Activated naive CD4-positive, alpha-beta T cell treated with Interleukin-2 at 50 U/mL for 16 hours (primary cell): ENCODE measurements at places on chromosomes 16 and 17.

GRCh38 chr17:82245134-82246039, 16.5 kb downstream of the SLC16A3 start:
- DNase-seq, result no peak

DNA sequence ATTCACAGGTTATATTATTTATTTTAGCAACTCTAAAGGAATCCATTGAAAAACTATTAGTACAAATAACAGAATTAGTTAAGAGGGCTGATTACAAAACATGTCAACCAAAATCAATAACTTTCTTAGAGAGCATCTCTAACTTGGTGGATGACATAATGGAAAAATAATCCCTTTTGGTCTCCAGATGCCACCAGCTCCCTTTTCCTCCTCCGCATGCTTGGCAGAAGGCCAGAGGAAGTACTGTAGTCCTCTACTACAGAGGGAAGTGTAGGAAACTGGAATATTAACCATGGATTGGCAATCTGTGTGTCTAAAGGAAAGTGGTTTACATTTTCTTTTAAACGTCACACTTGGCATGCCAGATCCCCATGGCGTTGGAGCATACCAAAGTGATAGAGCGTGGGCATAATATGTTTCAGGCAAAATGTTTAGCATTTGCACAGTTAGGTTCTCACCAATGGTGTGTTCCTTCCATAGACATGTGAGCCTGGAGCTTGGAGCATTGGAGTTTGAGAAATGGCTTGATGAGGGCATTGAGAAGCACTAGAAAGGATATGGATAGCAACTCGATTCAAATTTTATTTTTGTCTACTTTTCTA, 106.3 kb downstream of the PRKCB start:
- no peak for DNase-seq

- DNase-seq, result no peak
Observed at GRCh38 chr17:71163121-71163812, 957.6 kb upstream of the SOX9 start.

DNA sequence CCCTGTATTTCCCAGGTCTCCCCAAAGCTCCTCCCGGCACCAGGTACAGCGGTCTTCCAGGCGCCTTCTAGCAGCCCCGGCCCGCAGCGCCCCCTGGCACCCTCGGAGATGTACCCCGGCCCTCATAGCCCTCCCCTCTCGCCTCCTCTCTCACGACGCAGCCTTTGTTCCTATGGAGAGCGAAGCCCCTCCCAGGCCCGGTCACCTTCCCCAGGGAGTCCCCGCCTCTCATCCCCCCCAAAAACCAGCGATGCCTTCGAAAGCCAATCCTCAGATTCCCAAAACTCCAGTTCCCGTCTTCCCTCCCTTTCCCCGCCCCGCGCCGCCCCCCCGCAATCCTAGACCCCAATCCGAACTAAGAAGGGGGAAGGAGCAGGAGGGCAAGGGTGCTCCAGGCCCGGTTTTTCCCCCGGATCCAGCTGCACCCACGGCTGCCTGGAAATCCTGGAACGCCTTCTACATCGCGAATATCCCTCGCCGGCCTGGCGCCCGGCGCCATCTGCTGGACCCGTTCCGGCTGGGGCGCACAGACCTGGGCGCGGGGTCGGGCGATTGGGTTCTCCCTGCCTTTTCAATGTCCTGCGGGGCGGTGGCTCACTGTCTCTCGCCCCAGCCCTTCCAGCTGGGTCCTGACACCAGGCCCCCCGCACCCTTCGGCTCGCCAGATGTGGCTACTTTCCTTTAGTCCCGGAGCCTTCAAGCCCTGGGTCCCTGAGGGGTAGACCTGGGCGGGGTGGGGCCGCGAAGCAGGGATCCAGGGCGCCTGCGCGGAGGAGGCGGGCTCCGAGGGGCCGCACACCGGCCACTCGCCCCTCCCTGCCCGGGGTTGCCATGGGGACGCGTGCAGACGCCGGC, at the start of gene DNAH2:
TSS of gene DNAH2 (plus strand) at position 844 of the 855 bp plus-strand sequence. CDS start 1,991 bp downstream, outside the sequence.
- DNase-seq, result peak; percentile 51

GRCh38 chr17:35898283-35899070, 18.3 kb upstream of the CCL5 start:
- peak; percentile 59 for DNase-seq

- no peak for DNase-seq
Observed at GRCh38 chr17:68594552-68594951, 6.6 kb downstream of the FAM20A start.

- no peak for DNase-seq
Observed at GRCh38 chr17:81867991-81868673, 3.0 kb downstream of the ARHGDIA start.

DNA sequence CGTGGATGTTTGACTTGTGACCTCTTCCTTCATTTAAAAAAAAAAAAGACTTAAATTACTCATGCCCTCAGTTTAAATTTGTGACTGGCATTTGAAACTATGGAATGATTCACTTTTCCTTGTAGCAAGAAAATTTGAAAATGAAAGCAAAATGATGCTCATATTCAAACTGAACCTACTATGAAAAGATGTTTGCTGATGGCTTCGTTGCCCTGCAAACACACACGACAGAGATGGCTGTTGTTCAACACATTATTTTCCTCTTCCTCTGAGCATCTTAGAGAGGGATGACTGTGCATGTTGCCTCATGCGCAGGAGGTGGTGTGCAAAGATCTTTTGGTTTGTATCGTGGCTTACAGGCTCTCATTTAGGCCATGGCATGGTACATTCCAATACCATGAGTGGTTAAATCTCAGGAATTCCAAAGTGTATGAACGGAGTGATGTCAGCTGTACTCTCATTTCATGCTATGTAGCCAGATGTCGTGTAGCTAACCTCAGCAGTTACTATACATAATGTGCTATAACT, 164.5 kb downstream of the PRKCA start:
- DNase-seq, result peak; percentile 67

- DNase-seq, result no peak
Observed at GRCh38 chr16:85057948-85058347, 30.4 kb downstream of the KIAA0513 start.

GRCh38 chr17:75814900-75815373, 29.3 kb downstream of the UNC13D start:
- no peak for DNase-seq

DNA sequence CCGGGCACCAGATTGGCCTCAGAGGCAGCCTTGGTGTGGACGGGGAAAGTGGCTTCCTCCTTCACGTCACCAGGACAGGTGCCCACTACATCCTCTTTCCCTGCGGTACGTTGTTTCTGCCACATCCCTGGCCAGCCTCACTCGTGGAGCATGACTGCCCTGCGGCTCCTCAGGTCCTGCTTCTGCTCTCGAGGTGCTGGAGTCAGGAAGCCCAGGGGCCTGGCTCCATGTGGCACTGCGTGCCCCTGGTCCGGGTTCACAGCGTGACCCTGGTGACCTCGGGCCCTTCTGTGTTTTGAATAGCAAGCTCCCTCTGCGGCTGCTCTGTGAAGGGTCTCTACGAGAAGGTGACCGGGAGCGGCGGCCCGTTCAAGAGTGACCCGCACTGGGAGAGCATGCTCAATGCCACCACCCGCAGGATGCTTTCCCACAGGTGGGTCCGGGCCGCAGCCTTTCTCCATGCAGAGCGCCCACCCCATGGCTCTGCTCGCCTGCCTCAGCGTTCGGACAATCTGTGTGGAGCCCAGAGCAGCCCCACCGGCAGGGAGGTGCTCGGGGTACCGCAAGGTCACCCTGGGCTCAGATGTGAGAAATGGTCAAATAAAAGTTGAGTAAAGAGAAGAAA, 13.5 kb downstream of the RGS11 start:
- DNase-seq, result no peak

- no peak for DNase-seq
Observed at GRCh38 chr16:86244936-86245335, 265.4 kb upstream of the FOXF1 start.

DNA sequence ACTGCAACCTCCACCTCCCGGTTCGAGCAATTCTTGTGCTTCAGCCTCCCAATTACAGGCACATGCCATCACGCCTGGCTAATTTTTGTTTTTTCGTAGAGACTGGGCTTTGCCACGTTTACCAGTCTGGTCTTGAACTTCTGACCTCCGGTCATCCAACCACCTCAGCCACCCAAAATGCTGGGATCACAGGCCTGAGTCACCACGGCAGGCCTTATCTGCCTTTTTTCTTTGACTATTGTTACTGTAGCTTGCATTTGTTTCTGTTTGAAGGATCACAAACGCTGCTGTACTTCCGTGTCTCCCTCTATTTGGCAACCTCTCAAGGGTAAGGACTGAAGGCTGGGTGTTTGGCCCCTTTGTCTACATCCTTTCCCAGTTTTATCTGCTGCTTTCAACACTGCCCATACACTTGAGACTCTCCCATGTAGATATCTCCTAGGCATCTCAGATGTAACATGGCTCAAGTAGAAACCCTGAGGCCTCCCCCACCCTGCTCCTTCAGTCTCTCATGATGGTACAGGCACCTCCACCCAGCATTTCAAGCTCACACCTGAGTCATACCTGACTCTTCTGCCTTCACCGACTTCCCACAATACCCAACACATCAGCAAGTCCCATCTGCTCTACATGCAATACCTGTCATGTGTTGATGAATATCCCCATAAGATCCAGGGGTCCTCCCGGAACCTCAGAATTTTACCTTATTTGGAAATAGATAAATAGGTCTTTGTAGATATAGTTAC, 219.0 kb downstream of the CPPED1 start:
- no peak for DNase-seq

DNA sequence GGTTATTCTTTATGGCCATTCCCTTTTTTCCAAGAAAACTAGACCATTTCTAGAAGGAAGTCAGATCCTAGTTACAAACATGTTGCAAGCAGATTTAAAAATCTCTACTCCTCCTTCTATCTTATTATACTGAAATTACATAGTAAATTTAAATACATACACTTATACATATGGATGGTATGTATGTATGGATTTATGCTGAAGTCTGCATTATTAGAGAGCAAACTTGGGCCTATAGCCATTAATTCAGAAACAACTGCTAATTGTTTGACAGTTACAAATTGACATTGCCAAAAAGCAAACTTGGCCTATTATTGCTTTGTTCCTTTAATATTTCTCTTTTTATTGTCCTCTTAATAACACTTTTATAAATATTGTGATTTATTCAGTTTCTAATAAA, 67.1 kb downstream of the NFAT5 start:
- no peak for DNase-seq

DNA sequence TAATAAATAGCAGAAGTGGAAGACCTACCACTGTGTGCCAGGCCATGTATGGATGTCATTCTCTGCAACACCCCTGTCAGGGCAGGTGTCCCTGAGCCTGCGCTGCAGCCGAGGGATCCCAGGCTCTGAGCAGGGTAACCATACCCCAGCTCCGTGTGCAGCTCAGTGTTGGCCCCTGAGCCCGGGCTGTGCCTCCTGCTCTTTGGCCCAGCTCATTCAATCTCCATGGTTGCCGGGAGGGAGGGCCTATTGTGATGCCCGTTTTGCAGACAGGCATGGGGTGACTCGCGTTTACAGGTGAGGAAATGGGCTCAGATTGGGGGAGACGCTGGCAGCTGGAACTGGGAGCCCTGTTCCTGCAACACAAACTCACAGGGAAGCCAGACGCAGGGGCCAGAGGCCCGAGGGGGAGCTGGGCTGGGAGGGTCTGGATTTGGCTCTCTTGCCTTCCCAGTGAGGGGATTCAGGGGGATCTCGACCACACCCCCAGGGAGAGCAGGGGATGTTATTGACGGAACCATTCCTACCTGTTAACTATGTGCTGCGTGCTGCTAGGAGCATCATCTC, 190.5 kb downstream of the IRF8 start:
- DNase-seq, result no peak

GRCh38 chr16:84633622-84634021, 14.7 kb upstream of the KLHL36 start:
- no peak for DNase-seq

GRCh38 chr16:88084881-88085280, 133.6 kb downstream of the BANP start:
- no peak for DNase-seq

DNA sequence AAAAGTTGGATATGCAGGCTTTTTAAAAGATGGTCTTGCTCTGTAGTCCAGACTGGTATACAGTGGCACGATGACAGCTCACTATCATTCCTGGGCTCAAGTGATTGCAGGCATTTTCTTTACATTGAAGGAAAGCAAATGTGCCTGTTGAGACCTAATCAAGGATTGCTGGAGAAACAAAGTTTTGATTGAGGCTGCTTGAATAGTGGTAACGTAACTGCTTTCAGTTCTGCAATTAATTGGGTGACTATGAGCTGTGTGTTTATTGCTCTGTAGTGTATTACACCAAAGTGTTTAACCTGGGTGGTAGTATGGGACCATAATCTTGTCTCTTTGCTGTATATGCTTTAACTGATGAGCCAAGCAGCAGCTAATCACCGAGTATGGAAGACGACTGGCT, 2.3 kb downstream of the UBB start:
- DNase-seq, result no peak

DNA sequence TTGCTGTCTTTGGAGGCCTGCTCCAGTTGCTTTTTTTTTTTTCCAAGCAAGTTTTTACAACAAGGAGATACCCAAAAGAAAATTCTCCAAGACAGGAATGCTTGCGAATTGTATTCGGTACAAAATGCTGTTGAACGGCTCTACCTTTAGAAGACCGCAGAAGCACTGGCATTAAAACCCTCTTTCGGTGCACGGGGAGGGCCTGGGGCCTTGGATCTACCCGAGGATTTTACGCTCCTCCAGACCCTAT, 1.3 kb upstream of the HELZ start:
- DNase-seq, result no peak

DNA sequence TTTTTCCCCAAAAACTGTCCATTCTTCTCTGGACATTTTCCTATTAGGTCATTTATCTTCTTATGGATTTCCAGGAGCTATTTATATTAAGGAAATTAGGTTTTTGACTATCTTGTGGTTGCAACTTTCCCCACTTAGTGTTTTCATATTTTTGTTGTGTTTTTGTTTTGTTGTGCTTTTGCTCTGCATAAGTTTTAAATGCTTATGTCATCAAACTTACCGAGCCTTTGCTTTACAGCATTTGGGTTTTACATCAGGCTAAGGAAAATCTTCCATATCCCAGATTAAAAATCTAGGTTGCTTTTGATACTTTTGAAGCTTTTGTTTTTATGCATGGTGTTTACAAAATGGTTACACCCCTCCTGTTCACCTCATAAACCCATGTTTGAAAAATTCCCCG, 27.5 kb downstream of the MAF start:
- no peak for DNase-seq

DNA sequence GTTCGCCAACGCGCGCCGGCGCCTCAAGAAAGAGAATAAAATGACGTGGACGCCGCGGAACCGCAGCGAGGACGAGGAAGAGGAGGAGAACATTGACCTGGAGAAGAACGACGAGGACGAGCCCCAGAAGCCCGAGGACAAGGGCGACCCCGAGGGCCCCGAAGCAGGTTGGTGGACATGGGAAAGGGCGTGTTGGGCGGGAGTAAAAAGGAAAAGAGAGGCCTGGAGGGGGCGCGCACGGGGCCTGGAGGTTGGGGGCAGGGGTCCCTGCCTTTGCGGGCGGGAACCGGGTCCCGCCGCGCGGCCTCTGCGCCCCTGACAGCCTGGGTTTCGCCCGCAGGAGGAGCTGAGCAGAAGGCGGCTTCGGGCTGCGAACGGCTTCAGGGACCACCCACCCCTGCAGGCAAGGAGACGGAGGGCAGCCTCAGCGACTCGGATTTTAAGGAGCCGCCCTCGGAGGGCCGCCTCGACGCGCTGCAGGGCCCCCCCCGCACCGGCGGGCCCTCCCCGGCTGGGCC, 2.1 kb downstream of the IRX5 start:
- DNase-seq, result no peak
